ENCODE measurements at places on chromosomes 11 and 22.

DNA sequence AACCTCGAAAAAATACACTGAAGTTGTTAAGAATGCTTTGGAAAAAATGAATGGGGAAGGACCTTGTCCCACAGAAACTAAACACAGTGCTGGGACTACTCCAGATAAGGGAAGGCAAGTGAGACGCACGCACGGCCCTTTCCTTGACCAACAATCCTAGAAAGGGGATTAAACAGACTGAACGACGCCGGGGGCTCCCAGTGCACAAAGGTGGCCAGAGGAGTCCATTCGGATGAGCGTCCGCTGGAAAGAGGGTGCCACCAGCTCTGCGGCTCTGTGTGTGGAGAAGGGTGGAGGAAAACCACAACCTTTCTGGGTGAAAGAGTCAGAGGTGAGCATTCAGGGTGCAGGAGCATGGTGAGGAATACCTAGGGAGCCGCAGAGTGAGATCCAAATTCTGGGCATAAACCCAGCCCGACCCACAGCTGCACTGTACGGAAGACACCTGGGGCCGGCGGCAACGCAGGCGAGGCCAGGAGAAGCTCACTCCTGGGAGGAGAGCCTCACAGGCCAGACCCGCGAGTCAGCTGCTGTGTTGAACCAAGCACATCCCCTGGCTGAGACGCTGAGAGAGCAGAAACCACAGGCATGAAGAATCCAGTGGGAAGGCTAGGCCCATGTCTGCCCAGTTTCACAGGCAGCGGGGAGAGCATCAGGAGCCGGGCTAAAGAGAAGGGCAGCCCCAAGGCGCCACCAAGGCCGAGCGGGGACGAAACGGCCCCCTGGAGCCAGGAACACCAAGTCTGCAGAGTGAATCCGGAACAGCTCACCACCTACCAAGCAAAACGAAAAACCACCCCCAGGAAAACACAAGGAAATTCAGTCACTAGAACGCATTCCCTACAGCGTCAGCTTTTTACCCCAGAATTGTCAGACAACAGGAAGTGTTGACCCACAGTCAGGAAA is 177.1 kb downstream of the BRD1 start:
- DNase-seq = no peak

- no peak for DNase-seq
These were observed 602 bp upstream of the INPP5J start for GRCh38 chr22:31122196-31122531.

DNA sequence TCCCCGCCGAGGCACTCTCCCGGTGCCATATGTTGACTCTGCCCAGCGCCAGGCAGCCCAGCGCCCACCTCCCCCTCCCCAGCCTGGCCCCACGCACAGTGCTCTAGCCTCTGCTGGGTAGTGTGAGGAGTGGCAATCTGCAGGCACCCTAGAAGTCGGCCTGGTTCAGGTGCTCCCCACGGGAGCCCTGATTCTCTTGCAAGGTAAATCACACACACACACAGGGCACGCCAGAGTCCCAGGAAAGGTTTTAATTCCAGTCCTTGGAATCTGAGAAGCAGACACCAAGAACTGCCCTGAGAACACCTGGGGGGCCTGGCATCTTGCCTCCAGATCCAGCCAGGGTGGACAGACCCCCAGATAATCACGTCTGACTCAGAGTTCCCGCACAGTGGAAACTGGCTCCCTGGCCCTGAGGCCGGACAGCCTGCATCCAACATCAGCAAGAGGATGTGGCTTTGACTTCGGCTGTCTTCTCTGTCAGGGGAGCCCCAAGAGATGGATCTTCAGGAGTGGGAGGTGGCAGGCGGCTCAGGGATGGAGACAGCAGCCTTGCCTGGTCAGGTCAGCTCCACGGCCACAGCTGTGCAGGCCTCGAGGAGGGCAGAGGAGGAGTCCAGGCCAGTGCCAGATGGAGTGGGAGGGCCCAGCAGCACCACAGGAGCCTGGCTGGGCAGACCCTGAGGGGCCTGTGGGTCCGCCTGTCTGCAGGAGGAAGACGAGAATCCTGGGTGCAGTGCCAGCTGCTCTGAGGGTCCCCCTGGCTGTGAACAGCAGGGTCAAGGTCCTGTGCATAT is 1.1 kb upstream of the RIN1 start:
- no peak for DNase-seq

DNA sequence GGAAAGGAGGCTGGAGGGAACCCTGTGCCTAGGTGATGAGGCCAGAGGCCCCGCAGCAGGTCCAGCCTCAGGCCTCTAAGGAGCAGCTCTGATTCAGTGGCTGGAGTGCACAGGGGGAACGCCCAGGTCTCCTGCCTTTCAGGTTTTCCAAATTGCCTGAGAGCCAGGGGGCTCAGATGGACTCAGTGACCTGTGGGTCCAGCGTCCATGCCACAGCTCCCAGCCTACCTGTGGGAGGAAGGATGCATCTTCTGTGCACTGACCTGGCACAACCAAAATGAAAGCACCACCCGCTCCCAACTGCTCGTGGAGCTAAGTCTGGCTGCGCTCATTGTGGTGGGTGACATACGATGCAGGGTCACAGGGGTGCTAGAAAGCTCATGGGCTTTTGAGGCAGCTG is 82.8 kb downstream of the FEZ1 start:
- DNase-seq = no peak

Measured in stimulated activated CD8-positive, alpha-beta memory T cell treated with anti-CD3 and anti-CD28 coated beads, Interleukin-4, amount 100 ng/mL, for 4 hours (primary cell).